Epithelial cell of esophagus (primary cell): ENCODE measurements at places on chromosomes 1 and 21.

GRCh38 chr1:117368116-117369108, 1.2 kb downstream of the MAN1A2 start:
- DNase-seq, result peak; percentile 67

- DNase-seq, result no peak
Observed at GRCh38 chr21:35993875-35994490, 66.3 kb downstream of the SETD4 start.

- no peak for DNase-seq
Observed at GRCh38 chr21:42527489-42528158, 14.0 kb downstream of the SLC37A1 start.

GRCh38 chr1:73998348-73998959, 199.5 kb downstream of the LRRIQ3 start:
- peak; percentile 53 for DNase-seq

- DNase-seq, result peak; percentile 22
Observed at GRCh38 chr1:165075725-165076370, 280.7 kb downstream of the LMX1A start.
